ENCODE measurements at places on chromosomes 7 and 10.
A peak's percentile ranks its signal among the peaks of the same experiment; 100 is the strongest.

DNA sequence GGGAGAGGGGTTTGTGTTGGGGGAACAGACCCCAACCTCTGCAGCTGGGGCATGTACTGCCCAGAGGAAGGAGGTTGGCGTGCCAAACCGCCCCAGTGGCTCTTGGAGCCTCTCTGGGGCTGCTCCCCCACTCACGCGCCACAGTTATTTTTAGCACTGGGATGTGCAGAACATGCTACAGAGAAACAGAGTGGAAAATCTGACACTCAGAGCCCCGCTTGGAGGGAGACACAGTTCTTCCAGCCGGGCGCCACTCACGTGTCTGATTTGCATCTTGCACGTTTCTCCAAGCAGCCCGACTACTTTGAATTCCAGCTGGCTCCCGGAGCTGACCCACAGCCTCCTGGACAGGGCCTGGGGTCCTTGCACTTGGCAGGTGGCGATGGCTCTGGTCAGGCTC is 182.0 kb downstream of the RPS24 start:
- no peak for DNase-seq

DNA sequence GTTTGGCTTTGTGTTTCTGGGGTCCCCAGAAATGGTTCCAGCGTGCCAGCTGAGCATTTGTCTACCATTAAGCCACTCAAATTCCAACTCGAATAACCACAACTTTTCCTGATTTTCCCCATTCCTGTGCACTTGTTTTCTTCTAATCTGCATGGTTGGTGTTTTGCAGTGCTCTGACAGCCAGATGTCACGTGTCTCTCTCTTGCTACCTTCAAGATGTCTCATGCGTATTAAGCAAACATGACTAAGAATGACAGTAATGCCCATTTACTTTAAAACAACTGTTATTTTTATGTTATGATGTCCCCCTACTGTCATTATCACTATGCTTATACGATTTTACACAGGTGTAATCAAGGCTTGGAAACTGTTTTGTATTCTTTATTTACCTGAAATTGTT is 35.2 kb upstream of the MXI1 start:
- DNase-seq, result no peak

DNA sequence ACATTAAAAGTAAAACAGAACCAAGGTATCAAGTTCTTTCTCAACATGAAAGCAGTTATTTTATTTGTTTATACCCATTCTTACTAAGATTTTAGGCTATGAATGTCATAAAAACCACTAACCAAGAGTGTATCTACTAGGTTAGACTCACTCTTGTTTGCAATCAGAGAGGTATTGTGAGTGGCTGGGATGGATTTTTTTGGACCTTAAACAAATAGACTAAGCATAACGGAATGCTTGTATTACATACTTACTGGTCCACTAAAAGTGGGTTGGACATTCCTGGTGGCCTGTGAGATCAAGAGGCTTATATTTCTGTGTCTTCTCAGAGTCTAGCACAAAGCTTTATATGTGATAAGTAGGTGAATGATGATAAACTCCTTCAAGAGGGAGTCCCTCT is 32.6 kb upstream of the CBLL1 start:
- no peak for DNase-seq

DNA sequence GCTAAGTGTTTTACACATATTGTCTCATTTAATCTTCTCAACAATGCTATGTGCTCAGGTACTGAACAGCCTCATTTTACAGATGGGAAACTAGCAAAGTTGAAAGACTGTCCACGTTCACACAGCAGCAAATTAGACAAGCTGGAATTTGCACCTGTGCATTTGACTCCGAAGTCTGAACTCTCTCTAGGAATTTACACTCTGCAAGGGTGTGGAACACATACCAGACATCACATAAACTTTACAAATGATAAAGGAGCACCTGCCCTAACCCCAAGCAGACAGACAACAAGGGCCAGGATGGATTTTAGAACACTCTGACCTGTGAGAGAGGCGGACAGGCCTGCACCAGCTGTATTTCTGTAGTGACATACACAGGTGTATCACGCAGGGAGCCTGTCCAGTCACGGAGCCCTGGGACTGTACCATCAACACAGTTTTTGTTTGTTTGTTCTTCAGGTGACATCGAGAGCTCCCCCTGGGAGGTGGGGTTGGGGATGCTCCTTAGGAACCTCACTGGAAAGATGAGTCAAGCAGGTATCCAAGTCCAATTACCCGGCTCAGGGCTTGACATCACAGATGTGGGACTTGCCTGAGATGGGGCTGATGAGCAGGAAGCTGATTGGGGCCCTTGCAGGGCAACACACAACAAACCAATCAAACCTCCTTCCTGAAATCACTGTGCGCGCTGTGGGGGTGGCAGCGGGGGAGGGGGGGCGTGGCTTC is 31.0 kb downstream of the MKI67 start:
- no peak for DNase-seq

- DNase-seq, result no peak
These were observed 20.5 kb downstream of the ASNS start for GRCh38 chr7:97851683-97852082.

DNA sequence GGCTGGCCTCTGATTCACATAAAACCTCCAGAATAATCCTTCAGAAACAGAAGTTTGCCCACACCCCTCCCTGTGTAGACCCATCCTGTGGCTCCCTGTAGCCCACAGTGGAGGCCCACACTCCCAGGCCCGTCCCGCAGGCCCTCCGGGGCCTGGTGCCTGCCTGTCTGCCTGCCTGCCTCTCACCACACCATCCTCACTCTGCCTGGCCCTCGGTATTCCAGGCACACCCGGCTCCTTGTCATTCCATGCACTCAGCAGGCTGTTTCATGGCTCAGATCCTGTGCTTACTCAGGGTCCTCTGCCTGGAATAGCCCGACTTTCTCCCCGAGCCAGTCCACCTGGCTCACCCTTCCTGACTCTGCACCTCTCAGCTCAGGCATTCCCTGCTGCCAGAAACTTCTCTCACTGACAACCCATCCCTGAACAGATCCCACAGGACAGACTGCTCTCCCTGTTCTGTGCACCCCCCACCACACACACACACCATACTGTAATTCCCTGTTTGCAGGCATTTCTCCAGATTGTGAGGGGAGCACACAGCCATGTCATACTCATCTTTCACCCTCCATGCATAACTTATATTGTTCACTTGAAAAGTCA is 498.0 kb upstream of the ZMIZ1 start:
- no peak for DNase-seq

DNA sequence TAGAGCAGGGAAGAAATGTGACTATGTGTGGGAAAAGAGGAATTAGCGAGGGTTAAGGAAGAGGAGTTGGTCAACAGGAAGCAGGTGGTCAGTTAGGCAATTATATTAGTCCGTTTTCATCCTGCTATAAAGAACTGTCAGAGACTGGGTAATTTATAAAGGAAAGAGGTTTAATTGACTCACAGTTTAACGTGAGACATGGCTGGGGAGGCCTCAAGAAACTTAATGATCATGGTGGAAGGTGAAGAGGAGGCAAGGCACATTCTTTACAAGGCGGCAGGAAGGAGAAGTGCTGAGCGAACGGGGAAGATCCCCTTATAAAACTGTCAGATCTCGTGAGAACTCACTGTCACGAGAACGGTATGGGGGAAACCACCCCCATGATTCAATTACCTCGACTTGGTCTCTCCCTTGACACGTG is 35.0 kb downstream of the RAMP3 start:
- DNase-seq, result no peak

DNA sequence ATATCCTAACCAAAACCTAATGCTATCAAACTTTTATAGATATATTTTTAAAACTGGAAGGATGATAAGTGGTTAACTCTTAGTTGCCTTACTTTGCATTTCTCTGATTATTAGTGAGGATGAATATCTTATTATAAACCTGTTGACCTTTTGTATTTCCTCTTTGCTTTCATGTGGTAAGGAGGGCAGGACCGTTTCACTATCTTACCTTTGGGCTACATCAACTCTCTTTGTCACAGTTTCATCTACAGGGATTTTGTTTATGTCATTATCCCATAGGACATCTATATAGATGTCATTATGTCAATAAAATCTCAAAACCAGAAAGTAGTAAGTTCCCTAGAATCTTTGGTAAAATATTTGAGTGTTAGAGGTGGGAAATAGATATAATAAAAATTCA is 219.3 kb downstream of the THSD7A start:
- DNase-seq, result no peak

- DNase-seq, result no peak
These were observed 31.7 kb upstream of the AGR2 start for GRCh38 chr7:16836481-16836880.

- no peak for DNase-seq
These were observed 3.7 kb upstream of the SLC16A9 start for GRCh38 chr10:59713196-59713821.

- no peak for DNase-seq
These were observed 199.8 kb downstream of the JCAD start for GRCh38 chr10:29859521-29860130.

DNA sequence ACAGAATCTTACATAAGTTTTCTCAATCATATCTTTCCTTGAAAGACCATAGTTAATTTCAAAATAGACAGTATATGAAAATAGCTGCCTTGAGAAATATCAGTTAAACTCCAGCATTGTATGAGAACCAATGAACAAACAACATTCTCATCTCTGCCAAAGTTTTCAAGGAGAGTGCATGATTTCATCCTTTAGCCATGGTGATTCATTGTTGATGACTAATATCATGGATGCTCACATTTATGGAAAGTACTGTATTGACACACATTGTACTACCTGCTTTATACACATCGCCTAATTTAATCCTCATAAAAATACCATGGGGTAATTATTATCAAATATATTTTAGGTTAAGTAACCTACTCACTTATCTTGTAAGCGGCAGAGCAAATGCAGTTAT is 250.3 kb downstream of the CNTNAP2 start:
- no peak for DNase-seq

DNA sequence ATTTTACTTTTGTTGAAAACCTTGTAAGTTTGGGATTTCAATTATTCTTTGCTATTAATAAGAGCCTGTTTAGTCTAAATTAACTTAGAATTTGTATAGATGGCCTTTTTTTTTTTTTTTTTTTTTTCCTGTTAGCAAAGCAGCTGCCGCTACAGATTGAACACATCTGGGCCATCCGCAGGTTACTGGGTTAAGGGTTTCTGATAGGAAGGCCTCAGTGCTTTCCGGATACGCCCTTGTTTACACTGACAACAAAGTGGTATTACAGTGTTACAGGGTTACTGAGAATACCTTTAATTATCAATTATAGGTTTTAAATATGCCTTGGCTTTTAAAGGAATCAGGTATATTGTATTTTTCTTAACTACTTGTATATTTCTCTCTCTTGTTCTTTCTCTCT is 76.8 kb downstream of the PTN start:
- DNase-seq, result no peak

GRCh38 chr10:104032144-104032775 is 53.4 kb downstream of the COL17A1 start:
- no peak for DNase-seq

- DNase-seq, result no peak
These were observed 16.3 kb downstream of the SGMS1 start for GRCh38 chr10:50607356-50607925.

- DNase-seq, result no peak
These were observed 69.1 kb downstream of the MBL2 start for GRCh38 chr10:52703451-52703850.

DNA sequence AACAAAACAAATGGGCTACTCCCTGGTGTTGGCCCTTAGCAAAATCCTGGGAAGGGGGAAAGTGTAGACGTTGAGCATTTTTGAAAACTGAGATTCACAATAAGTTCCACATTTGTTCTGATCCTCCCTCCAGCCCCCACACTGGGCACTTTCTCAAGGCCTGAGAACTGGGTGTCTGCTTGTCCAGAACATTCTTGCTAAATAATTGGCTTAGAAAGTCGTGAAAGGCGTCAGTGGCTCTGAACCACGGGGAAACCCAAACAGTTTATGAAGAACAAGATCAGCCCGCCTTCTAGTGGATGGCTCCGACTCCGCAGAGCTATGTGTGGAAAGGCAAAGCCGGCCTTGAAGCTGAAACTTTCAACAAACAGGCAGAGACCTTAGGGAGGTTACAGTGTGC is 370.1 kb downstream of the PRPF18 start:
- no peak for DNase-seq

DNA sequence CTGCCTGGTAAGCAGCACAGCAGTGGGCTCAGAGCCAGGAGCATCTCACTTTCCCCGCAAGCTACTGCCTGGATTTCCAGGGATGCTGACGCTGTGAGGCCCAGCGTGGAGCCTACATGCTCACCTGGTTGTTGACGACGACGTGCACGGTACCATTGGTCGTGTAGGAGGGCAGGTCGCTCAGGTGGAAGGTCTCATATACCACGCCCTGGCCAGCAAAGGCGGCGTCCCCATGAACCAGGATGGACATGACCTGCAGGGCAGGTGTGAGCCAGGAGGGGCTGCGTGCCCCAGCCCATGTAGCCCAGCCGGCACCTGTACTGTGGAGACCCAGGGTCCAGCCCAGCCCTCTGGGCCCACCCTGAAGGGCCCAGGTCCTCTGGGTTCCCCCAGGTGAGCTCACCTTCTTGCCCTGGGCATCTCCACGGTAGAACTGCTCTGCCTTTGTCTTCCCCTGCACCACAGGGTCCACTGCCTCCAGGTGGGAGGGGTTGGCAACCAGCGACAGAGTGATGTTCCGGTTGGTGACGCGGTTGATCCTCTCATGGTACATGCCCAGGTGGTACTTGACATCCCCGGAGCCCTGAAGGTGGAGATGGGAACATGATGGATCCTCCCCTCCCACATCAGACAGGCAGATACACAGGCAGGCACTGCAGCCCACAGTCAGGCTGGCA is 15.4 kb downstream of the OGDHL start:
- no peak for DNase-seq

DNA sequence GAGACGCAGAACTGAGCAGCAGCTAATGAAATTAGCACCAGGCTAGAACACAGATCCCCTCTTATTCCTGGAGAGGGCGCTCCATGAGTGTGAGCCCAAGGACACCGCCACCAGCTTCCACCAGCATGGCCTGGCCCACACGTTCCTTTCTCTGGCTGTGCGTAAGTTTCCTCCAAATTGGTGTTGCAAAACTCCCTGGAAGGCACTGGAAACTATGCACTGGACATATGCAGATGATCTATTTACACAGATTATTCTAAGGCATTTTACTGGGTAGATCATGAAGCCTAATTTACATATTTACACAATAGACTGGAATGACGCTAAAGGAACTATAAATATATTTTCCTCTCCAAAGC is 455.6 kb upstream of the FOXK1 start:
- peak; percentile 33 for DNase-seq

DNA sequence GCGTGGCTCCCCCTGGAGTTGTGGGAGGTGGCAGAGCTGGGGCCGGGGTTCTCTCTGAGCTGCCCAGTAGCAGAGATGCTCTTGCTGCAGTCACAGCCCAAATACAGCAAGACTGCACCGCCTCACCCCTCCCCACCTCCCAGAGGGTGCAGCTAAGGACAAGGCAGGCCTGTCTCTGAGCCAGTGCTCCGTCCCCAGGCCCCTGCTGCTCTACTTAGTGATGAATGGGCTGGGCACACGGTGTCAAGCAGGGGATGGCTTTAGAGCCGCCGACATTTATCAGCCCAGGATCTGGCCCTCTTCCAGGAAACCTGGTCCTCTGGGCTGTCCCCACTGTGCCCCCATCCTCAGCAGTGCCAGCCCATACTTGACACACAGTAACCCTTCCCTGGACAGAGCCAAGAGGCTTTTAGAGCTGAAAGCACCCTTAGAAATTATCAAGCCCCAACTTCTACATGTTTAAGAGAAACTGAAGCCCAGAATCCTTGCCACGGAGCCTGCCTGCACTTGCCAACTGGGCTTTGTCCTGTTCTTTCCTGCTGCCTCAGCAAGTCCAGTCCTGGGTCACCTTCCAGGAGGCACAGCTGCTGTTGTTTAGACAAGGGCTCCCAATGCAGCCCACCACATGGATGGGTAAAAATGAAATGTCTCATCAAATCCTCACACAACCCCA is 137.1 kb upstream of the UNC5B start:
- DNase-seq, result peak; percentile 49

- DNase-seq, result no peak
These were observed 7.1 kb downstream of the SPOCK2 start for GRCh38 chr10:72081210-72081609.

All from NCI-H2081 (cell line).